ENCODE measurements at places on chromosomes 12 and 14.
A peak's percentile ranks its signal among the peaks of the same experiment; 100 is the strongest.

GRCh38 chr12:104504146-104504545 is 47.4 kb downstream of the CHST11 start:
- DNase-seq: no peak

DNA sequence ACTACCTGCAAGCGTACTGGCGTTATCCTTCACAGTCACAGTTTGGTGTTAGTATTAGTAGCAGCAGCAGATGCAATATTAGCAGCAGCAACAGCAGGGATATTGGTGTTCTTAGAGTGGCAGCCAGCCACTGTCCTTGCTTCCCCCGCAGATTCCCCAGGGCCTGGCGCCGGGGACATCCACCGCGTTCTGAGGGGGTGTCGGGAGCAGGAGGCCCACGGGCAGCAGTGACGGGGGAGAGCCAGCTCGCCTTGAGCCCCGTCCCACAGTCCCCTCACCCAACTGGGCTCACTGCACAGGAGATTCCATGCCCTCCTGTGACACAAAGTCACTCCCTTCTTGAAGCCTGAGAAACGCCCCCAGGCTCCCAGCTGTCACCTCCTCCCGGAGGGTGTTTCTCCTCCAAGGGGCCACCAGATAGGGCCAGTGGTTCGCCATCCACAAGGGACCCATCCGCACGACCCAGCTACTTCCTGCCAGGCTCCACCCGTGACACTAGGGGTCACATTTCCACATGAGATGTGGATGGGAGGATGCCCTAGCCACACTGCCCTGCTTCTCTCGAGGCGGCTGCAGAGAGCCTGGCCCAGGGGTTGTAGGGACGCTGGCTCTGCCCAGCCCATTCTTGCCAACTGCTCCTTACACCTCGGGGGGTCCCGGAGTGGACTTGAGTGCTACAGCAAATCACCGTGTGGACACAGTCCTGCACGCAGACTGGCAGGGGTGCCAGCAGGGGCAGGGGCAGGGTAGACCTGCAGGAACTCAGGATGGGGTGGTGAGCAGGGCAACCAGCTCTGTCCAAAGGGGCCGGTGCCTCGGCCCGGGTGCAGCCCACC is 123.1 kb downstream of the PIWIL1 start:
- DNase-seq: no peak

DNA sequence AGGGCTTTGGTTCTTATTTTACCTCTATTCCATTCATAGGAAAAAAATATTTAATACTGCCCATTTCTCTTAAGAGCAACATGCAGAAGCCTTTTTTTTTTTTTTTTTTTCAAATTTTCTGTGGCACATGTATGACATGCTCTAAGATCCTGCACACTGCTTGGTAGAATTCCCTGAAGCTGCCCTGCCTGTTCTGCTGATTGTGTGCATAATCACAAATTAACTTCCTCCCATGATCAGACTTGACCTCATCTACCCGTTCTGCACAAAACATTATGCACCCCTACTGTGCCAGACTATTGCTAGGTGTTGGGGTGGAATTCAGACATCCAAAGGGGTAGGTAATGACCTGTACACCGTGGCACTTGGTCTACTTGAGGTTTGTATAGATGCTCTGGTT is 22.2 kb downstream of the SUDS3 start:
- DNase-seq: no peak

- DNase-seq: peak; percentile 71
Measured at GRCh38 chr12:132084621-132085290, 59.4 kb downstream of the DDX51 start.

GRCh38 chr12:117857632-117858612 is 110.9 kb downstream of the KSR2 start:
- peak; percentile 39 for DNase-seq

DNA sequence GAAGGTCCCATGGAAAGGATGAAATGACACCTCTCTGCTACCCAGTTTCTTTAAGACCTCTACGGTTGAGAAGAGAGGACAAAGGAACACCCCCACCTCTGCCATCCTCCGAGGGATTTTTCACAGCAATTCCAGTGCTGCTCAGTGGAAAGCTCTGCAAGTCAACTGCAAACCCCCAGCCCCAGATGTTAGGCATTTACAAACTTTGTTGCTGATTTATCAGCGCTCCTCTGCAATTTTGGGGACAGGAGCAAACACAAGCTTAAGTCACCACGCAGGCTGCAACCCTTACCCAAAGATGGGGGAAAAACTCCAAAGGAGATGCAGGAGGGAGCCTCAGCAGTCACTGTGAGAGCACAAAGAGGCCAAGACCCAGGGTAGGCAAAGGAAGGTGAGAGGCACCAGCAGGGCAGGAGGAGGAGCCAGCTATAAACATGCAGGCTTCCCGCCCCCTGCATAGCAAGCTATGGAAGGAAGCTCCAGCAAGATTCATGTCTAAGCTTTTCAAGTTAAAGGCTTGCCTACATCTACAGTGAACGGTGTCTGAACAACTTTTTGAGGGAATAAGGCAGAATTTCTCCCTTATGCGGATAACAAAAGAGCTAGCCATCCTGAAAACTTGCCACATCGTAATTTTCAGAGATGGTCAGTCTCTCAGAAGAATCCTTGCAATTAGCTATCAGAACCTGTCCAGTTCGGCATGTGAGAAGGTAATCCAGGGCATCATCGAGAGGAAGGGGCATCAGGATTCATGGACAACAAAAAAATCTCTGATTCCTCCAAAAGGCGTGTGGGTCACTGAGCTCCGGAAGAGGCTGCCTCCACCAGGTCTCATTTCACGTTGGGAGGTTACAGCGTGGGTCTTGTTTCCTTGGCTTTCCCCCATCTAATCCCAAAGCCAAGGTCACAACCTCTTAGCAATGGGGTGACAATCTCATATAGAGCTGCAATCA is 3.9 kb downstream of the CTDSP2 start:
- no peak for DNase-seq

- peak; percentile 87 for DNase-seq
Measured at GRCh38 chr12:65740873-65741600, 83.2 kb upstream of the HMGA2 start.

DNA sequence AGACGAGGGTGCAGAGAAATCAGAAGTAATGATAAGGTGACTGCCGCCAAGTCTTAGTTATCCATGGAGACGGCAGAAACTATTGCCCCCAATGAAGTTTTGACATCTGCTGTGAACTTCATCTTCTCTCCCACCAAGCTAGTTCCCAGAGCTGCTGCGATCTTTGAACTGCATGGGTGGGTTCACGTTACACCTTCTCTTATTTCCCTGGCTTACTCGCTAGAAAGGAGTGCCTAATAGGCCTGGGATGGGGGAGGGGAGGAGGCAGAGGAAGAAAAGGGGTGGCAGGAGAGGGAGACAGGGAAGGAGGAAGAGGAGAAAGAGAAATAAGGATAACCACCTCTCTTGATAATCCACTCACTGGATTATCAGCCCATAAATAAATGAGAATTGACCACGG is 157.1 kb downstream of the NTF3 start:
- DNase-seq: no peak

GRCh38 chr14:34258318-34258717 is 203.7 kb downstream of the SPTSSA start:
- no peak for DNase-seq

GRCh38 chr12:230925-231671 is 17.1 kb upstream of the SLC6A12 start:
- no peak for DNase-seq

DNA sequence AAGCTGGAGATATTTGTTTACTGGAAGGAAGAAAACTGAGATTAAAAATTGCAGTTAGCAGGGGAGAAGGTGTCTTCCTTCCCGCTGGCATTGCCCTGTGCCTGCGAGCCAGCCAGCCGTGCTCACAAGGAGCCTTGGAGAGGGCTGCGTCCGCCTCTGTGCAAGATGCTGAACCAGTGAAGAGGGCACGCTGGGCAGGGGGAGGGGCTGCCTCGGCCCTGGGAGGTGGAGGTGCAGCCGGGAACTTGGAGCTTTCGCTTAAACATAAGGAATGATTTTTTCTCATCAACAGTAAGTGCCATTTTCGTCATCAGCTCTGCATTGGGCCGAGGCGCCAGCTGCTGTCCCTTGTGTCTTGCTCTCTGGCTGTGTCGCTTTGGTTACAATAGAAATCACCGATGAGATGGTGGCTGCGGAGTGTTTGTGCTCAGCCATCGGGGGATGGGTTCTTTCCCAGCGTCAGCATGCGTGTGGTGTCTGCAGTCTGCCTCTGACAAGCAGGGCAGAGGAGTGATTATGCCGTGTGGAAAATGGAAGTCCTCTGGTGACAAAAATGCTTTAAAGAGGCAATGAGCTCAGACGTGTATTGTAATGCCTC is 97.3 kb downstream of the ESR2 start:
- DNase-seq: peak; percentile 51

Data from neuronal stem cell (in vitro differentiated cells).